AG08395 (cell line): ENCODE measurements at places on chromosomes 3 and 15.

DNA sequence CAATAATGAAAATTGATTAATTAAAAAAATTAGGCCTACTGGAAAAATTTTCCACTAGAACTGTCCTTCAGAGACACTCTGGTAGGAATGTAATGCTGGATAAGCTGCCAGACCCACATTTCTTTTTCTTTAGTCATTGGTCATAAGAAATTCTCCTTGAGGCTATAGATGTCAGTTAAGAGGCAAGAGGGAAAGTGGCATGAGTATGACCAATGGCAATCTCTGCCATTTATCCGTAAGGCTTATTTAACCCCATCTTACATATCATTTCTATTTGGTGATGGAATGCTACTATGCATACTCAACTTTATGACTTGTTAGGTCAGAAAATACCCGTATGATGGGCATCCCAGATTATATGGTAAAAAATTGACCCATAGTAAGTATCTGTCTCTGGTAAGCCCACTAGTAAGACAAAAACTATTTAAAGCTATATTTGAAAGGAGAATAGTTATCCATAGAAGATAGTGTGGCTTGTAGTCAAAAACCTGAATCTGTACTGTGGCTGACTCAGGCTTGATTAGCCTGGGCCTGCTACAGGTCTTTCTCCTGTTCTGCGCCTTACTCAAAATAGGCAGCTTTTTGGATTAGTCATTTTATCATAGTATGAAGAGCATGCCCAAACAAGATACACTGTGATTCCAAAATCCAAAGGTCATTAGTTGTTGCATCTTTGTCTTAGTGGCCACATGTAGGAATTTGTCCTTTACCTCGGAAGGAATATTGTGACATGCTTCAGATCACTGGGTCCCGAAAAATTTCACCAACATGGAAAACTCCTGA is 314.7 kb downstream of the PYDC2 start:
- DNase-seq: no peak

DNA sequence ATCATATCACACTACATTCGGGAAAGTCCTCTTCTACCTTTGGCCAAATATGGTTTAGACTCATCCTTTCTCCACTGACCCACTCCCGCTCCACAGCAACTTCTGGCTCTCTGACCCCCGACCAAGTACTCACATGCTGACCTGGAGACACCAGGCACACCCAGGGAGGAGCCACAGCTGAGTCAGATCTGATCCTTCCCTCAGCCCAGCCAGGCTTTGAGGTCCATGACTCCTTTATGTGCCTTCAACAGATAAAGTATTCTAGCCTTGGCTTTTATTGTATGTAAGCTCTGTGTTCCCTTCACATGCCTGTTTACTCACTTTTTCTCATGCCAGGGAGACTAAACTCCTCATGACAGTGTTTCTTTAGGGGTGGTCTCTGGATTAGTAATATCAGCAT is 166.9 kb upstream of the UMPS start:
- DNase-seq: peak; percentile 55

- no peak for DNase-seq
Measured at GRCh38 chr3:164018500-164018899, 1059.8 kb downstream of the SI start.

GRCh38 chr3:40754994-40755393 is 230.2 kb downstream of the ZNF621 start:
- DNase-seq: no peak

GRCh38 chr3:104069114-104069513 is 1297.6 kb upstream of the ALCAM start:
- no peak for DNase-seq

GRCh38 chr3:123279121-123279520 is 77.4 kb downstream of the SEC22A start:
- no peak for DNase-seq

DNA sequence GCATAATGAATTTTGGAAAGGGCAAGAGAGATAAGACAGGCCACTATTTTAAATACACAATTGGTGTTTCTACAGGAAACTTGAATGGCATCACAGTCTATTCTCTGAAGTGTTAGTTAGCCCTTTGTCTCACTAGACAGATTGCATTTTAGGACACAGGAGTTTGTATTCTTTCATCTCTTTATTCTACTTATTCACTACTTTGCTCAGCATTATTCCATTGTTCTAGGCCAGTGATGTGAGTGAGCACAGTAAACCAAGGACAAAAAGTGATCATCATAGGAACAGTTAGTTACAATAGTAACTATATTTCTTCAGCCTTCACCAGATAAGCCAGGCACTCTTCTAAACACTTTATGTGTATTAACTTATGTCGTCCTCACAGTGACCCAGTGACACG is 150.2 kb upstream of the SLCO3A1 start:
- no peak for DNase-seq

DNA sequence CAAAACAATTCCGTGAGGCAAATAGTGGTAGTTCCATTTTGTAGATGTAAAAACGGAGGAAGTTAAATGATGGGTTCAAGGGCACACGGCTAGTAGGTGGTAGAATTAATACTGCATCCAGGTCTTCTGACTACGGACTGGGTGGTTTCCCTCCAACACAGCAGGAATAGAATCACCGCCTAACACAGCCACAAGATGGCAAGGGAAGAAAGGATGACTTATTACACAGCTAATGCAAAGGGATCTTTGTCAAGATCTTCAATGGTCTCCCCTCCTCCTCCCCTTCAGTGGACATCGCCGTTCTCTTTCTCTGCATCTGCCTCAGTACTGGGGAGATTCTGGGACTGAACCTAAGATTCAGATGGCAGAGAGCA is 524 bp upstream of the TOPBP1 start:
- DNase-seq: peak; percentile 14

DNA sequence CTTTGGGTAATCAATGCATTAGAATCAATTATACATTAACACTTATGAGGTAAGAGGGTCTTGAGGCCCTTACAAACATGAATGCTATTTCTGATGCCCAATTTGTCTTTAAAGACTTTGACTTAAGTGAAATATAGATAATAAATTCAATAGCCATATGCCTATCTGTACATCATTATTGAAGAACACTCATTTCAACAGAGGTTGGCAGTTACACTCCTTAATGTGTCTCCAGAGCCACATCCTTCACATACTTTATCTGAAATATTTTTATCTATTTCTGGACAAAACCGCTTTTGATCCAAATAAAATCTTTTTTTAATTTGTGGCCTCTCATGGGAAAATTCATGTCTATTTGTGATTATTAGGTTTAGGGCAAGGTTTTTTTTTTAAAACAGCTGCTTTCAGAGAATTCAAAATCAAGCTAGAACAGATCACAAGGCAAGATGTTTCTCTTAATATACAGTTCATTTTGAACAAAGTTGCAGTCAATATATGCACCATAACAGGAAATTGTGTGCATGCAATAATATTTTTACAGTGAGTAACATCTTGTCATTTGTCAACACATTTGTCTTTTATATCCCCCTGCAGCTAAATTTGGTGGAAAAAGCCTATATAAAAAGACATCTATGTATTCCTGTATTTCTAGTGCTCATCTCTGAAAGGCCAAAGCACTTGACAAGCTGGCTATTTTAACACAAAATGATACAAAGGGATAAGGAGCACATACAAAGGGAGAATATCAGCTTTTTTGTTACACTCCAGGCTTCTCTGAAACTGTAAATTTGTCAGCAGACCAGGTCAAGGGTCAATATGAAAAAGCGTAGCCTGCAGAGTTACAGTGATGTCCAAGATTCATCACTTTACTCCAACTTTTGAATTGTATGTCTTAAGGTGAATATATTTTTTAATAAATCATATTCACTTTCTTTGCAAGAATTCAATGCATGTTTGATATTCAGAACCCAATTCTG is 146.2 kb upstream of the DPH6 start:
- DNase-seq: no peak

DNA sequence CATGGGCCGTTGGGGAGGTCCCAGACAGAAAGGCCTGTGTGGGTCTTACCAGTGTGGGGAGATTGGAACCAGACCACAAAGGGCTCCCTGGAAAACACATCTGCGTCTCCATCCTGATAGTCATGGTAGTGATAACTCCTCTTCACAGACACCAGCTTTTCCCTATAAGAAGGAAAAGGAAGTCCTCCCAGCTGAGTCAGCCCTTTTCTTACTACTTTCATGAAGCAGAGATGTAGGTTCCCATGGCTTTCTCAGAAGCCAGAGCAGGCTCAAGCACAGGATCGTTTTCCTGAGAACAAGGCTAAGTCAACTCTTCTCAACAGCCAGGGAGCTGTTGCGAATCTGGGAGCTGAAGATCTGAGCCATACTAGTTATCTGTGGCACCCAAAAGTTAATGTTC is 6.1 kb downstream of the DNASE1L3 start:
- DNase-seq: no peak

- peak; percentile 53 for DNase-seq
Measured at GRCh38 chr15:90364251-90364650, 12.2 kb downstream of the ZNF774 start.

GRCh38 chr3:182925944-182926337 is 54.4 kb downstream of the DCUN1D1 start:
- DNase-seq: no peak

DNA sequence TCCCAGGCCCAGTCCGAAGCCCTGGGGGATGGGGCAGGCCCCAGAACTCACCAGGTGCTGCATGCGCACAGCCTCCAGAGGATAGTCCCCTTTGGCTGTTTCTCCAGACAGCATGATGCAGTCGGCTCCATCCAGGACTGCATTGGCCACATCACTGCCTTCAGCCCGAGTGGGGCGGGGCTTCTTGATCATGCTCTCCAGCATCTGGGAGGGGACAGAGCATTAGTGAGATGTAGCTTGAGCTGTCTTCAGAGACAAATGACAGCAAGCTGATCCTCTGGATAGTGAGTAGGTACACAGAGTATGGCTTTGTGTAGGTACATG is 9.1 kb upstream of the GRAMD2A start:
- DNase-seq: no peak

DNA sequence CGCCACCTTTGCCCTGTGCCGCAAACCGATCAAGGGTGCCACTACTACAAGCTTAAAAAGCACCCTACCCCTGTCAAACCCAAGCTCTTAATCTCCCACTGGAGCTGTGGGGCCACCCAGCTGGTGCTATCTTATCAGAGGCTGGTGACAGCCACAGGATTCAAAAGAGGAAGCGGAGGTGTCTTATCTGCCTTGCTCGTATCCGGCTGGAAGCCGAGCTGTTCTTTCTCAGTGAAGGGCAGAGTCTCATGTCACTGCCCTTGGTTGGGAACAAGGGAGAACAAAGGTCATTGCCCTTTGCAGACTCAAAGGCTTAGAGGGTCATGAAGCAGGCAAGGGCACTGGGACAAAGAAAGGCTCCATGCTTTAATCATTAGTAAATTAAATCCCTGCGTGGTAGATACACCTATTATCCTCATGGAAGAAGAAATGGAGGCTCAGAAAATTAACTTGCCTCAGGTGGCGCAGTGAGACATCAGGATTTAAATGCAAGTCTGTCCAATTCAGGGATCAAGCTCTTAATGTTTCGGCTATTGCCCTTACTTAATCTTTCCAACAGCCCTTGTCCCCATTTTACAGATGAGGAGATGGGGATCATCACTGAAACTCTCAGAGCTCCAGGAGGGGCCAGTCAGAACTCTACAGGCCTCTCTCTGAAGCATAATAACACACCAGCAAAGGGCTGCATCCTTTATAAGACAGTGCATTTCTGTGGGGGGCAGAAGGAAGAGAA is 360.0 kb upstream of the PROK2 start:
- DNase-seq: no peak

- peak; percentile 79 for DNase-seq
Measured at GRCh38 chr3:184234224-184234623, 4.8 kb downstream of the VWA5B2 start.

- DNase-seq: no peak
Measured at GRCh38 chr15:75185271-75186029, 16.2 kb upstream of the C15orf39 start.

DNA sequence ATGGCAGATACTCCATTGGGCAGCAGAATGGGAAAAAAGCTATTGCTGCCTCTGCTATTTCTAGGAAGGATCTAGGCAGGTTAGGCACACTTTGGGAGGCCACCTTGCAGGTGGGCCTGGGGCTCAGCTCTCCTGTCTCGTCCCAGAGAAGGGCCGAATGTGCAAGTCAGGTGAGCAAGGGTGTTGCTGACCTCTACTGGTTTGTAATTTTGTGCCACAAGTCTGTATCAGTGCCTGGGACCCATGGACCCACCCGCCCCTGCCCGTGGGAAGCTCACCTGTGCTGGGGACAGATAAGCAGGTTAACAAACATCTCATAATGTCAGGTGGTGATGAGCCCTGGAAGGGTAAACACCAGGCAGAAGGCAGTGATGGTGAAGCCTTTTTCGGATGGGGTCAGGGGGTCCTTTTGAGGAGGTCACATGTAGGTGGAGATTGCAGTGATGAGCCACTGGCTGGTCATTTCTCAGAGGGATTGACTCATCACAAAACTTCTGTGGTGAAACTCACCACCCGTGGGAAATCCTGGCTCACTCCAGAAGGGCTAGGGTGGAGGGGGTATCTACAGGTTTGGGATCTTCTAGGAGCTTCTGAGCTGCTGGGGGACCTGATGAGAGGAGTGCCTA is 161.3 kb downstream of the KLF13 start:
- DNase-seq: peak; percentile 62

DNA sequence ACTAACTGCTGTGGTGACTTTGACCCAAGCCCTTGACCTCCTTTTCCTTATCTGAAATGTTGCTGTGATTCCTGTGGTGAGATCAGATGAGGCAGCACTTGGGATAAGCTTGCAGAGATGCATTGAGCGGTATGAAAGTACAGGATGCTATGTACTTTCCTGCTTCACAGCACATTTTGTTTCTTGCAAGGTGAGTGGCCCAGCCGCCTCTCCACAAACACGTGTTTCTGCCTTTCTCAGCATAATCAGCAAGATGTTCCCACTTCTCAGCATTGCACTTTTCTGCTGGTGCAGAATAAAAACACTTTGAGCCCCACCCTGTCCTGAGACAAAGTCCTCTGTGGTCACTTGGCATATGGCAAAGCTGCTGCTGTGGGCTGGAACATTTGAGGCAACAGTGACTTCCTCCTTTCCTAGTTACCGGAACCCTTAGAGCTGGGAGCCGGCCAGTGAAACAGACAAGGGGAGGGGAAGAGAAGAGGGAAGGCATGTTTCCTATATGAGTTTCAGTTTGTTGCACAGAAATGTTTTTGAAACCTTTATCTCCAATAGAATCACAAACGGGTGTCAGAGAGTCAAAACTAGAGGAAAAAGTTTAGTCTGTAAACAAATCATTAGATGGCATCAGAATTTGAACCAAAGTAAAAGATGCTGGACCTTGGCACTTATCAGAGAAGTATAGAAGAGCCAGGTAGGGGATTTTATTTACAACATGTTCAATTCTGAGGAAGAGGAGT is 5.0 kb downstream of the NUDT16 start:
- DNase-seq: peak; percentile 9

DNA sequence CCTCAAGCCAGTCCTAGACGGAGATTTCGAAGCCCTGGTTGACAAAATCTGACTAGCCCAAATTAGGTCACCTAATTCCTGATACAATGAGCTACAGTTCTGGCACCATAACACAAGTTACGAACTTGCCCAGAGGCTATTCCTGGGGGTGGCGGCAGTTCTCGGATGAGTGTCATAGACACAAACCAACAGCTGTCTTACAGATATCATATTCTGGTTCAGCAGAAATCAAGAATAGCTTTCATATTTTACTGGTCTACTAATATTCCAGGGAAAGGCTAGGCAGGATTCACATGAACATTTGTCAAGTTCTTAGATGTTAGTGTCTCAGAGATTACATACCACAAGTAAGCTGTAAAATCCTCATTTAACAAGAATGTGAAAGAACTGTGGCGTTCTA is 8.8 kb downstream of the ANAPC13 start:
- peak; percentile 41 for DNase-seq

GRCh38 chr3:36444909-36445308 is 64.6 kb downstream of the STAC start:
- DNase-seq: peak; percentile 42

- DNase-seq: no peak
Measured at GRCh38 chr3:195255571-195256501, 15.1 kb downstream of the XXYLT1 start.
